KBM-7 (cell line): ENCODE measurements at places on chromosomes 3 and 15.

DNA sequence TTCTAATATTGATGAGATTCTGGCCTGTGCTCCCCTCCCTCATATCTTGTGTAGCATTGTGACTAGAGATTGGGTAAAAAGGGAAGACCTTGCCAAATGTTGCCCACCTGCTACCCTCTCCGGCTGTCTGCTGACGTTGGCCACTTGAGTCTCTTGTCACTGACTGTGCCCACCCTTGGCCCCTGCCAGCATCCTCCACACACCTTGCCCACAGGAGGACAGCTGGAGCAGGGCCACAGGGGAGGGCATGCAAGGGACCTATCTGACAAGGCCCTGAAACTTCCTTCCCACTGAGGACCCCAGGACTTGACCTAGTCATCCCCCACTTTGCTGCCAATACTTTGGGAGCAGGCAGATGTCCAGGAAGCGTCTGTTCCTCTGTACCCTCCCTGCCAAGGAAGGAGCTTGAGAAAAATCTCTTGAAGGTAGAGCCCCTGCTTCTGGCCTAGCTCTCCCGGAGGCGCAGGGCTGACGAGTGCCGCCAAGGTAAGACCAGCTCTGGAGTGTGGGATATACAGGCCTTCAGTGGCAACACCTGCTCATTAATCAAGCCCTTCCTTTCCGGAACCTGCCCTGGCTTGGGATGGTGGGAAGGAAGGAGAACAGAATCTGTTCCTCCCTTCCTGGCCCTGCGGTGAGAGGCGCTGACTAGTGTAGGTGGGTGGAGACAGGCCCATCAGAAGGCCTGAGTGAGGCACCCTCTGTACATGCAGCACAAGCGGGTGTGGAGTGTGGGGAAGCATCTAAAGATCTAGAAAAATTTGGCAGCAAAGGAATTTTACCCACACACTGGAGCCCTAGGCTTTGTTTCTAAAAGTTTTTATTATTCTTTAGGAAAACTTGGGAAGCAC lies 4.9 kb upstream of the PAK6 start:
- peak; percentile 26 for DNase-seq

- DNase-seq = peak; percentile 72
Observed at GRCh38 chr3:23202921-23203707, at the start of gene UBE2E2. TSS of gene UBE2E2 (plus strand) at chr3:23203327.

DNA sequence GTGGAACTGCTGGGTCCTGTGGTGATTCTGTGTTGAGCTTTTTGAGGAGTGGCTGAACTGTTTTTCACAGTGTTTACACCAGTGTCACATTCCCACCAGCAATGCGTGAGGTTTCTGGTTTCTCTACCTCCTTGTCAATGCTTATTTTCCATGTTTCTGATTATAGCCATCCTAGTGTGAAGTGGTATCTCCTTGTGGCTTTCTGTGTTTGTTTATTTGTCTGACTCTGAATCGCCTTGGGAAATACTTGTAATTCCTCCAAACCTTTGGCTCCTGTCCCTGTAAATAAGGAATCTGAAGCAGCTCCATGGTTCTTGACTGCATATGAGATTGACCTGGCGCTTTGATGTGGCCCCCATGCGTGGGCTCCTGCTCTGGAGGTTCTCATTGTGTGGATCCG lies 20.6 kb downstream of the FAN1 start:
- no peak for DNase-seq

- DNase-seq = no peak
Observed at GRCh38 chr3:50599115-50599715, 12.4 kb downstream of the CISH start.

- DNase-seq = no peak
Observed at GRCh38 chr3:113751141-113751540, 4.3 kb downstream of the ATP6V1A start.

DNA sequence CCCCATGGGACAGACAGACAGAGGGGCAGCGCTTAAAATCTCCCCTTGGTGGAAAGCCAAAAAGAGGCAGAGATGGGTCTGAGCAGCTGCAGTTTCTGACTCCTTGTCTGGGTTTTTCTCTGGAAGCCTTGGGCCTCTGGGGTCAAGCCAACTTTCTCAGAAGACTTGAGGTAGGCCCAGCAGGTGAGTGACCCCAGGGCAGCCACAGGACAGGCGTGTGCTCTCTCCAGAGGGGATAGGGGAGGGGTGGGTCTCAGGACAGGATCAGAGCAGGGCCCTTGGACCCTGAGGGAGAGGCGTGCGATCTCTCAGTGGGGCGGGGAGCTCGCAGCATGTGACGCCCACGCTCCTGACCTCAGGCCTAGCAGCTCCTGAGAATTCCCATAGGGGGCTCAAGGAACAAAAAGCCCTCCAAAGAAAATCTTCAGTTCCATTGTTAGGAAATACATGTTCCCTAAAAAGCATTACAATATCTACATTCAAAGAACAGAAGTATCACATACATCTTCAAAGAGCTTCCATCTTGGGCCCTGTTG lies 34.6 kb upstream of the DUSP7 start:
- DNase-seq = no peak

DNA sequence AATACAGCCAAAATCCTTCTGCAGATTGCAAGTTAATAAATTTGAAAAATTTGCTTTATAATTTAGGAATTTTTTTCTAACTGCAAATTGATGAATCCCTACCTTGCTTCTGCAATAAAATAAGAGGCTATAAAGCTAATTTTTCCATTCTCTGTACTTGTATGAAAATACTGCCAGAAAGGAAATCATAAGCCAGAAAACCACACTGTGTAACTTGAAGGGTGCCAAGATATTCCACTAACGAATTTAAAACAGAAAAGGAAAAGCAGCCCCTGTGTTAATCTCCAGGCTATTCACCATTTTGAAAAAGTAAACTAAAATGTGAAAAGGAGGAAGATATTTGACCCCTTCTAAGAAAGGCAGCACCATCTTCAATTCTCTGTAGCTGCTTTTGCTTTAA lies 557.9 kb upstream of the ZNF385D start:
- DNase-seq = no peak

- DNase-seq = no peak
Observed at GRCh38 chr3:72033666-72034428, 248.9 kb upstream of the PROK2 start.

DNA sequence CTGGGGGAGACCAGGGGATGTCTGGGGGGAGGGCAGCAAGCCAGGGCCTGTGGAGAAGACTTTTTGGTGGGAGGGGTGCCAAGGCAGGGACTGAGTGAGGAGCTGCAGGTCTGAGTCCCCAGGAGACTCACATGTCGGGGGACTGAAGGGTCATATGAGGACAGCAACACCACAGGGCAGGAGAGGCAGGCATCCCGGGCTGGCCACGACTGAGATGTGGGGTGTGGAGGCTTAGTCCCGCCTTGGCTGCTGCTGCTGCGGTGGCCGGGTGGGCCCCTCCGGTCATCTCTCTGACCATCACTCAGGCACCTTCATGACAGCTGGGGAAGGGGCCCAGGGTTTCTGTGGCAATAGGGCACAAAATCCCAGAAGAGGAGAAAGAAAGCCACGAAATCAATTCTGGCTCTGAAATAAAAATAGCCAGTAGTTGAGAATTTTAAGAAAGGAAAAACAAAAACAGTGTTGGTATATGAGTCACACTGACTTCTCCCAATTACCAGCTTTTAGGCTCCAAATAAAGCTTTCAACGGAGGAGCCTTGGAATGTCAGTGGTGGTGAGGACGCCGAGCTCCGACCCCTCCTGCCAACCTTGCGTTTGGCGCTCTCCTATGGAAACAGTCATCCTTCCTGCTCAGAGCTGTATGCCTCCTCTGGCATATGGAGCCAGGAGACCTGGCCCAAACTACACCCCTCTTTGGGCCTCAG lies 52.9 kb upstream of the ITGA11 start:
- no peak for DNase-seq

GRCh38 chr3:61664105-61664482 lies 102.7 kb downstream of the PTPRG start:
- peak; percentile 15 for DNase-seq

DNA sequence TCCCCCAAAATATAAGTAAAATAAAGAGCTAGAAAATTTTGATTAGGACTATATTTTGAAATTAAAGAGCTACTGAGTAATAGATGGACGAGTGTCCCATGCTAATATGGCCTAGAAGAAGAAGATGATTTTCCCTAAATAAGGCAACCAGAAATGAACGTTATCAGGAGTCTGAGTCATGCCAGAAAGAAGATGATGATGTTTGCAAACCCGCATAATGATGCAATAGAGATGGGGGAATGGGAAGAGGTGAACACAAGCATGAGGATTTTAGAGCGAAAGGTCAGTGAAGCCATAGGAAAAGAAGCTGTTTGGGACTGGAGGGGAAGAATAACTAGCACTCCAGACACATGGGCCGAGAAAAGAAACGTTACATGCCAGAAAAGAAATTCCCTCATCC lies 71.7 kb downstream of the FGF12 start:
- no peak for DNase-seq

- DNase-seq = no peak
Observed at GRCh38 chr3:3639078-3639477, 160.2 kb upstream of the LRRN1 start.

DNA sequence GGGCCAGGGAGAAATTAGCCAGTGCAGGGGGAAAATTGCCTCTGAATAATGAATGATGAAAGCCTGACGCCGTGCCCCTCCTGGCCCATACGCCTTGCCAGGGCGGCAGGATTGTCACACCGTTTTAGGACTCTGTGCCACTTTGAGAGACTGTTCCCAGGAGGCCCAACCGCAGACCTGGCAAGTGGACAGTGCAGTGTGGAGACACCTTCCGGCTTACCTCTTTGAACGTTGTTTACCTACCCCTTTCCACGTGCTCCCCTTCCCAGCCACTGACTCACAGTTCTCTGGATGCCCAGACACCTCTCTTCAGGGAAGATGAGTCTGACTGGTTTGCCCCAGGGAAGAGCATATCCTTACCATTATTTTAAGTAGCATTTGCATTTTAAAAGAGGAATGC lies 84.0 kb upstream of the PXYLP1 start:
- no peak for DNase-seq

- no peak for DNase-seq
Observed at GRCh38 chr15:68504681-68505170, 72.8 kb upstream of the ITGA11 start.

GRCh38 chr3:1843111-1843510 lies 255.6 kb upstream of the CNTN4 start:
- DNase-seq = no peak

- peak; percentile 35 for DNase-seq
Observed at GRCh38 chr3:130820976-130821375, 72.9 kb upstream of the ATP2C1 start.

DNA sequence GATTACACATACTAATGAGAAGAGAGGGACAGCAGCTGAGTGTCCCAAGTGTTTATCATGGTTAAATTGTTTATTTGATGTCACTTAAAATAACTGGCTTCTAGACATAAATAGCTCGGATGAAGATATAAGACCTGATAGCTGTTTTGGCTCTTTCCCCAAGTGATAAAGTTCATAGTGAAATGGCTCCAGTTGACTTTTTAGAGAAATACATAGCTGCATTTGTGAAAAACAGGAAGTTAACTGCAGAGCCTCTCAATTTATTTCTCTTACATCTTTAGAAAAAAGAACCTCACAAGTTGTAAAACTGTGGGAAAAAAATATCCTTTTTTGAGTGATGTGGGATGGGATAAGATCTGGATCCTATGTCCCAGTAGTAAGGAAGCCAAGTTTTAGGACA lies 332.9 kb upstream of the RASGRP1 start:
- no peak for DNase-seq

GRCh38 chr3:184777566-184778356 lies 34.2 kb upstream of the VPS8 start:
- DNase-seq = peak; percentile 86

GRCh38 chr3:78736863-78737262 lies 1030.9 kb downstream of the ROBO1 start:
- DNase-seq = no peak

DNA sequence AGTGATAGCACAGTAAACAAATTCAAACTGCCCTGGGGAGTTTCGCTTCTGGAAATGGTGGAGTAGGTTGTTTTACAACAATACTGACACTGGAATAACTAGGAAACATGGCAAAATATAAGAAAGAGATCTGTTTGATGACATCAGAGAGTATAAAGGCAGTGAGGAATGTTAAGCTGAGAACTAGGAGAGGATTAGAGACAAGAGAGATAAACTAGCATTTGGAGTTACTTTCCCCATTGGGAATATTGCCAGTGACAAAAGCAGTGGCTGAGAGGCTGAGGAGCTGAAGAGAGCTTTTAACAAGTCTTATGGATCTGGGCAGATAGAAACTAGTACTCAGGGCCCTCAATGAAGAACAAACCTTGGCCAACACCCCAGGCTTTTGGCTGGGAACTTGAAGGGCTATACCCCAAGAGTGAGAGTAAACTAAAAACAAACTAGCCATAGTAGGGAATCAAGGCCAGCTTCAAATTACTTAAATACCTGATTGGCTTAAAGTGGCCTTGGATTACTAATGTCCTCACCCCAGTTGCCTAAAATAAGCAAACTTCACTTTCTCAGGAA lies 280.4 kb downstream of the KLF13 start:
- no peak for DNase-seq

DNA sequence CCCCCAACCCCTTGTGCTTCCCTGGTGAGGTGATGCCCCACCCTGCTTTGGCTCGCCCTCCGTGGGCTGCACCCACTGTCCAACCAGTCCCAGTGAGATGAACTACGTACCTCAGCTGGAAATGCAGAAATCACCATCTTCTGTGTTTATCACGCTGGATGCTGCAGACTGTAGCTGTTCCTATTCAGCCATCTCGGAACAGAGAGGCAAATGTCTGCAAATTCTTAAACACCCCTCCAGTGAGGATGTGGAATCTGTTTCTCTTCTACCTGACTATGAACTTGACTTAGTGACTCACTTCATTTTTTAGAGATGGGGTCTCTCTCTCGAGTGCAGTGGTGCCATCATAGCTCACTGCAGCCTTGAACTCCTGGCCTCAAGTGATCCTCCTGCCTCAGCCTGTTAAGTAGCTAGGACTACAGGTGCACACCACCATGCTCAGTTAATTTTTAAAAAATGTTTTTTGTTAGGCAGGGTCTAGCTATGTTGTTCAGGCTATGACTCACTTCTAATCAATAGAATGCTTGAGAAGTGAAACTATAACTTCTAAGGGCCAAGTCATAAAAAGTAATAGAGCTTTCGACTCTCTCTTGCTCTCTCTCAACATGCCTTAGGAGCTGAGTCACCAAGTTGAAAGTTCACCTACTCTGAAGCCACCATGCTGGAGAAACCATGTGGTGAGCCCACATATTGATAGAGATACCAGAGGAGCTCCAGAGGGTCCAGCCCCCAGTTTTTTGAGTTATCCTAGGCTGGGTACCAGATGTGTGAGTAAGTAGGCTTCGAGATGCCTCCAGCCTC lies 11.5 kb upstream of the PARP14 start:
- no peak for DNase-seq
